ENCODE measurements at places on chromosomes 2 and 18. TPM values are rescaled to one million over a fixed set of nuclear protein-coding genes. Genes with fewer than 3 reads are reported as not detected.

The CROCC2 gene
- not detected for total RNA-seq

The LIMS3 gene
- total RNA-seq: 5.7 TPM

The PAX3 gene
- not detected for total RNA-seq

The ITGB6 gene
- total RNA-seq: 0.64 TPM

The UGT1A3 gene
- not detected for total RNA-seq

DNA sequence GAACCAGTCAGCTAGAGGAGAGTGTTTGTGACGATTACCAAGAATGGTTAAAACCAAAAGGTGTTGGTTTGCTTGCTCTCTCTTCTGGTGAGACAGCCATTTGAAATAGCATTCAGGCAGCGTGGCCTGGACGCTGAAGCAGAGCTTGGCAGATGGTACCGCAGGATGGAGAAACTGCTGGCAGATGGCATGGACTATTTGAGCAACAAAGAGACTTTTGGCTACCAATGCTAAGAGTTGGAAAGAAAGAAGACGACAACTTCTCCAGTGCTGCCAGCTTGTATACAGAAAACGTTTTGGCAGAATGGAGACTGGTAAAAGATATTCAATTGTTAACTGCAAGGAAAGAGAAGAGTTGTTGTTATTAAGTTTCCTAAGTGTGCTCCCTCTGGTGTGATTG, 315.0 kb downstream of the PARD3B start:
- H3K27me3 ChIP-seq: no peaks in the 10 kb centered on the region
- H3K27ac ChIP-seq: no peak overlapping the region
- H3K36me3 ChIP-seq: no peaks in the 10 kb centered on the region

DNA sequence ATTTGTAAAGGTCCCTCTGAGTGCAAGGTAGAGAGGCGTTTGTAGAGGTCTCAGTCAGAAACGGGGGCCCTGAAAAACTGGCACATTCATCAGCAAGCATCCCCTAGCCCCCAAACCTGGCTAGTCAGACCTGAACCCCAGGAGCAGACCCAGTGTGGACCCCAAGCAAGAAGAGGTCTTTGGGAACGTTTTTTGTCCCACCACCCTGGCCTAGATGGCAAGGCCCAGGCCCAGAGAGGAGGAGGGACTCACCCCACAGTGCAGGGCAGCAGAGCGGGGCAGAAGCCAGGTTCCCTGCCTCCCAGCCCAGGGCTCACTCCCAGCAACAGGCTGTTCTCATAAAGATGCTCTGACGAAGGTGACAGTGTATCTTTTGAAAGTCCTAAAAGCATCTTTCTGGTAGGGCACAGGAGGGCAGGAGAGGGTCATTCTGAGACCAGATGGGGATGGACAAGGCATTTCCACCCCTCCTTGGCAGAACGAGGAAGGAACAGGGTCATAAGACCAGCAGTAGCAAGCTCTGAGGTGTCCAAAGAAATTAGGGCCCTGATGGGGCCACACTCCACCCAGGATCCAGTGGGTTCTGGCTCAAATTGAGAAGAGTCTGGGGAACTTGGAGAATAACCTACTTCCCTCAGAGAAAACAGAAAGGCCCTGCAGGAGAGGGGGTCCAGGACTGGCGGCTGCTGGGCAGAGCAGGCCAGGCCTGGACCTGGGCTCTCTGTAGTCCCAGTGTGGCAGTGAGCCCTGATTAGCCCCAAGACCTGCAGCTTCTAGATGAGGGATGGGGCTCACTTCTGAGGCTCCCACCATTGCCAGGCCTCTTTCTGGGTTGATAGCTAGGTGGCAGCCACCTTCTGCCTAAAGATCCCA, 18.2 kb downstream of the ADRA2B start:
- H3K27ac ChIP-seq: peak overlapping the region; percentile 60
- H3K36me3 ChIP-seq: no peaks in the 10 kb centered on the region
- H3K4me1 ChIP-seq: peaks cover 24% of the 10 kb centered on the region

DNA sequence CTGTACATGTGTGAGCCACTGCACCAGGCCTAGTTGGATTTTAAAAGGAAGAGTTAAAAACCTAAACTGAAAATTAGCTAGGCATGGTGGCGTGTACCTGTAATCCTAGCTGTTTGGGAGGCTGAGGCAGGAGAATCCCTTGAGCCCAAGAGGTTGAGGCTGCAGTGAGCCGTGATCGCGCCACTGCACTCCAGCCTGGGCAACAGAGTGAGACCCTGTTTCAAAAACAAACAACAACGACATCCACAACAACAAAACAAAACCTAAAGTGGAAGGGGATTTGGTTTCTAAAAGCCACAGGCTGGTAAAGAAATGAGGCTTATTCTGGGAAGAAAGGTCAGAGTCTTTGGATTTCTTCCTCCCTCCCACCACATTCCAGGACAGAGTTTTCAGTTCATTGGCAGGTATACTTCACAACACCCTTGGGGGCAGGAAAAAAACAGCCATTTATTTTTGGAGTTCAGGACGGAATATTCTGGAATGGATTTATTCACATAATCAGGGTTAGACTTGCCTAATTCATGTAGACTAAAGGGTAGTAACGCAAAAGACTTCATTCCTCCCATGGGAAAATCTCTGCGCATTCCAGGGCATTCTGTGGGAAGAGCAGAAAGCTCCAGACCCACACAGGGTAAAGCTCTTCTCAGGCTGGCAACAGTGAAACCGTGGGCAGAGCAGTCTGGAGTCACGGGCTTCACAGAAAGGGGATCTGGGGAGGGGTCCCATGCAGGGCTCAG, 34.9 kb downstream of the TEX44 start:
- peak overlapping the region; percentile 80 for H3K27ac ChIP-seq
- peaks cover 15% of the 10 kb centered on the region for H3K4me1 ChIP-seq
- H3K27me3 ChIP-seq: no peaks in the 10 kb centered on the region
- no peak for DNase-seq
- H3K4me3 ChIP-seq: no peak overlapping the region

GRCh38 chr2:113851640-113852039, 38.2 kb upstream of the ACTR3 start:
- H3K4me3 ChIP-seq: no peak overlapping the region
- H3K27ac ChIP-seq: no peak overlapping the region
- H3K27me3 ChIP-seq: no peaks in the 10 kb centered on the region

GRCh38 chr2:60867848-60868247, 13.5 kb upstream of the REL start:
- peak; percentile 8 for DNase-seq
- H3K27me3 ChIP-seq: no peaks in the 10 kb centered on the region
- no peaks in the 10 kb centered on the region for H3K36me3 ChIP-seq
- no peaks in the 10 kb centered on the region for H3K4me1 ChIP-seq

DNA sequence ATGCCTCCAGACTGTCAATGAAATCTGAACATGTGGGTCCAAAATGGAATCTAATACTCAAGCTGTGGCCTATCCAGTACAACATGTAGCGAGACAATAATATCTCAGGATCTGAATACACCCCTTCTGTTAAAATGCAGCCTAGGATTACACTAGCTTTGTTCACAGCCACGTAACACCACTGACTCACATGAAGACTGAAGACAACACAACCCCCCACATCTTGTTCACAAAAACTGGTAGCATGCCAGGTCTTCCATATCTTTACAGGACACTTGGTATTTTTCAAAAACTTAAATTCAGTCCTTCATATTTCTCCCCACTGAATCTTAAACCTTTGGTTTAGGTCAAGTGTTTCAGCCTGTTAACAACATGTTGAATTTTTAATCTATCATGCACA, 84.2 kb downstream of the SLC8A1 start:
- no peak overlapping the region for H3K27ac ChIP-seq
- no peaks in the 10 kb centered on the region for H3K27me3 ChIP-seq
- H3K4me1 ChIP-seq: peaks cover 65% of the 10 kb centered on the region
- H3K4me3 ChIP-seq: no peak overlapping the region
